ENCODE measurements at places on chromosomes 11 and 22.

- no peak for DNase-seq
These were observed 112.7 kb downstream of the ZBTB16 start for GRCh38 chr11:114172055-114172861.

DNA sequence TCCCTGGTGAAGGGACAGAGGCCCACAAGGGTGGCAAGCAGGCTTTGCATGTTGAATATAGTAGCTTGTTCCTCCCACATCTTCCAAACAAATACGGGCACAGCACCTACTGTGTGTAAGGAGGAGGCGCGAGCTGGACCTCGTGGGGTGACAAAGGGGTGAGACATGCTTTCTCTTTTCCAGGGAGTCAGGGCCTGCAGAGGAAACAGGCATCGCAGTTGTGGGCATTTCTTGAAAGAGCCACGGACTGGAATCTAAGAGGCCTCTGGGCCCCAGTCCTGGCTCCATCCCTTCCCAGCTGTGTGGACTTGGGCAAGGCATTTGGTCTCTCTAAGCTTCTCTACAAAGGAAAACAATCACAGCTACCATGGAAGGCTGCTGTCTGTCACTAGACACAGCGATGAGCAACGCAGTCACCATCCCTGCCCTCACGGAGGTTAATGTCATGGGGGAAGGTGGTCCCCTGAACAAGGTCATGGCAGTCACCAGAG lies 13.0 kb upstream of the CDC42EP1 start:
- DNase-seq = no peak

DNA sequence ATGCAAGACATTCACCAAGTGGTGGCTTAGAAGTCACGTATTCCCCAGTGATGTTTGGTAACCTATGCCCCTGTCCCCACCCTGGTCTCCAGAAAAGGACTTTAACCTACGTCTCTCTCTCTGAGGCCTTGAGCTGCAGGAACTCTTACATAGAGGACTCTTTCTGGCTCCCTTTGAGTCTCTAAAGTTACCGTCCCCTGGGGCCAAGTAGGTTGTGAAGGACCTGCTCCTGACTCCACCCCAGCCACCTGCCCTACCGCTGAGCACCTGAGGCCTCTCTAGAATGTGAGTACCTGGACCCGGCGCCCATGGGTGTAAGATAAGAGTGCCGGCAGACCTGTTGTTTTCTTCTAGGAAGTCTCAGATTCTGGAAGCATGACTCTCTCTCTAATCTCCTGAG lies 95.4 kb downstream of the TIMP3 start:
- no peak for DNase-seq

DNA sequence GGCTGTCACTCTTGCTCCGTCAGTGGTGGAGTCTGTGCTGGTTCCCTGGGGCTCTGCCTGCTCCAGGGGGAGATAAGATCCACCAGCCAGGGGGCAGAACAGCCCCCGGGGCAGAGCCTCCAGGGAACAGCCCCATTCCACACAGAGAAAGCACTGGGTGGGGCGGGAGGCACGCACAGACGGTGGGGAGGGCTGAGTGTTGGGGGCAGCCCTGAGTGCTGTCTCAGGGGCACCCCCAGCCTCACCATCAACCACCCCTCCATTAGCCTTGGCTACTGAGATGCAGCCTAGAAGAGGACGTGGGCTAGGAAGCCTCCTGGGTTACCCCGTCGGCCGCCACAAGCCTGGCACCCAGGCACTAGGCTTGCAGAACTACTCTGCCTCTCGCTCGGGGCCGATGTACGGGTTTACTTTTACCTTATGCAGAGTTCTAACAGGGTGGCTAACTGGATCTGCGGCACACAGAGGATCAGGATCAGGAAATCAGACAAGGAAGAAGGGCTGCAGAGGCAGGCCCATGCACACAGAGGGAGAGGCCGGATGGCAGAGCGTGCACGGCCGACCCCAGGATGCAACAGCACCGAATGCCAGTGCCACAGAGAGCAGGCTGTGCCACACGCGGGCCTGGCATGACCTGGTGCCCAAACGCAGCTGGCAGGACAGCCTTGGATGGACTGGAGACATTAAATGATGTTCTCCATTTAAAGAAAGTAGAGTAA lies 140.5 kb downstream of the CTTN start:
- peak; percentile 55 for DNase-seq

DNA sequence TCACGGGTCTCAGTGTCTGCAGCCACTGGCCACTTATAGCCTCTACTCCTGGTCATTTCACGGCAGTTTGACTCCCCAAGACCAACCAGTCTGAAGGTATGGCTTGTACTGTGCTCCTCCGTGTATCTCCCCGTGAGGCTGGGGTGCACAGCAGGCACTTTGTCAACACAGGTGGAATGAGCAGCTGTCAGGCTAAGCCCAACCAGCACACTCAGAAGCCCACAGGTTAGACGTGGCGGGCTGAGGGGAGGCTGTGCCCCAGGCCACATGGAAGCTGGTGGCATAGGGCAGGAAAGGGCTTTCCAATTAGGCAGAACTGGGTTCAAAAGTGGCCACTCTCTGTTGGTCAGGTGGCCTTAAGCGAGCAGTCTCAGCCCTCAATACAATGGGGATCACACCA lies 7.0 kb downstream of the TP53I11 start:
- no peak for DNase-seq

GRCh38 chr11:44777209-44778194 lies 50.7 kb downstream of the TSPAN18 start:
- DNase-seq = no peak

- DNase-seq = no peak
These were observed 461 bp downstream of the TBC1D10A start for GRCh38 chr22:30326255-30326705.

- no peak for DNase-seq
These were observed 13.0 kb downstream of the MS4A3 start for GRCh38 chr11:60069450-60069849.

DNA sequence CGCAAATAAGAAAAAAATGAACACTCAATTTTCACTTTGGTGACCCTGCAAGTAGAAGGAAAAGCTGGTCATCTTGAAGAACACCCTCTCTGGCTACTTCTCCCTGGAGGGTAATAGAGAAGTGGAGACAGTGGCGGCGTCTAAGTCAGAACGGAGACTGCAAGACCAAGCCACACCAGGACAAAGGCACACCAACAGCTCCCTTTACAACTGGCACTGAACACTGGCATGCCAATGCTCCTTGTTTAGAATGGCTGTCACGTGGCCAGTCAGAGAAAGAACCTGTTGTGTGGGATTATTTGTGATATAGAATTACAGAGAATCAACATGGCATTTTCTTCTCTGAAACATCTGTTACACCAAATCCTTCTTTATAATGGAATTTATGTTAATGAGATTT lies 61.3 kb upstream of the YPEL1 start:
- no peak for DNase-seq

DNA sequence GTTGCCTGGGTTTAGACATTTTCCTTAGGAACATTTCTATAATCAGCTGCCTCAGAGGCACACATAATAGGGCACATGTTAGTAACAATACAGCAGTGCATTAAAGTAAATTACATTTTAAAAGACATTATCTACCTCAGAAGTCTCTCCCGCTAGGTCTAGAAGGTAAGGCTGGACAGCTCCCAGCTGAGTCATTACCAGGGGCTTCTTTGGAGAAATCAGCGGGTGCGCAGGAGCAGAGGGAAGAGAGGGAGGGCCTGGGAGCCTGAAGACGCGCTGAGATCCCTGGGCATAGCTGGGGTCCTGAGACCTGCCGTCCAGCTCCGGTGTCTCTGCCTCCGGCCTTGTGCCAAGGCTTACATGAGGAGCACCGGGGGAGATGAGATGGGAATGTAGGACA lies 67.7 kb downstream of the TMPRSS5 start:
- DNase-seq = no peak

GRCh38 chr11:98107736-98108135 lies 913.0 kb upstream of the CNTN5 start:
- DNase-seq = peak; percentile 35

DNA sequence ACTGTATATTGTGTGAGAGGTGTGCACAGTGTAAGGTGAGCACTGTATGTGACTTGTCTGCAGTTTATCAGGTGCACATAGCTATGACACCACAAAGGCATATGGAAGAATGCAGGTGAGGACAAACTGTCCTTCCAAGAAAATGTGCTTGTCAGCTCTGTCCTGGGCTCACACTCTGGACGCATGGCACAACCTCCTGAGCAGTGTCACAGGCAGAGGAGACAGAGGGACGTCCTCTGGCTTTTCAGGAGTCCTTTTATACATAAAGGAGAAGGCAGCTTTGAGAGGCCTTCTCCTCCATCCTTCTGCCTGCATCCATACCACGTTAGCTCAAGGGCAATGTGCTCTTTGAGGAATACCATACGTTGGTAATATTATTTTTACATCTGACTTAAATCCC lies 7.5 kb upstream of the MYOD1 start:
- no peak for DNase-seq

DNA sequence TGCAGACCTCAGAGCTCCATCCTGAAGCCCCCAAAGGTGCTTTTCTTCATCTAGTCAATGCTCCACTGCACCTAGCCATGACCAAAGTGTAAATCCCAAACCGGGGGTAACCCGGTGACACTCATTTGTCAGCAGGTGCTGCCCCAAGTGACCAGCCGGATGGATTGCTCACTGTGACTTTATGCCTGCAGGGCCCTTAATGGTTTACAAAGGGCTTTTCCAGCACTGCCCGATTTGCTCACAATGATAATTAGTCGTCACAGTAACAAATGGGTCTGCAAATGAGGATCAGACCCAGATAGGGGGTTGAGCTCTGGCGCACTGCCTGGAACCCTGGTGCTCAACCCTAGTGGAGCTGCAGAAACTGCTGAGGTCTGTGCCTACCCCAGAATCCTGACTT lies 45.7 kb upstream of the CD5 start:
- no peak for DNase-seq

DNA sequence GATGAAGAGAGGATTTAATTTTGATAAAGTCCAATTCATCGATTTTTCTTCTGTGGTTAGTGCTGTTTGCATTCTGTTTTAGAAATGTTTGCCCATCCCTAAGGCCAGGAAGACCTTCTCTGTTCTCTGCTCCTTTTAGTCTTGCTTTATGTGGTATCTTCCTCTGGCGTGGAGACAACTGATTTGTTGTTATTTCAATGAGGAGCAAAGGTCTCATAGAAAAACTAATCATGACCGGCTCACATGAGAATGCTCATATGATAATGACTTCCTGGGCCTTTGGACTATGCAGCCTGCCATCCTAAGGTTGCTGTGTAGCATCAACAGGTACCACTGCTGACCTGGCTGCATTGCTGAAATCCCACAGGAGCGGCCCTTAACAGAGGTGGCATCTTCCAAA lies 19.8 kb downstream of the SCGB1A1 start:
- DNase-seq = no peak

DNA sequence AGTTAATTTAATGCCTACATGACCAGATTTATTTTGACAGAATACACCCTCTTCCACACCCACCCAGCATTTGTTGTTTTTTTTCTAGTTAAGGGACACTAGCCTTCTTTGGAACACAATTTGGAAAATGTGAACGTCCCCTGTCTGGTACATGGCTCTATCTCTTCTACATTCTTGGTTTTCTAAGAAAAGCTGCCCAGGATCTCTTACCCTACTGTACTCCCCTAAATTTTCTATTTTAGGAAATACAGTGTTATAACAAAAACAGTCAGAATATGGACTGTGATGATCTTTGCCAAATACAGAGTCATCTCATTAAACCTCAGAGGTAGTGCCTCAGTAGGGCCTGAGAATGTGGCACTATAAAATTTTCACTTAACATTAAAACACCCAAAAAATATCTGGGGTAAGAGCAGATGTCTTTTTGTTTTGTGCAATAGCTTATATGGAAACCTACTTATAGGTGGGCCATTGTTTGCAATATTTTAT lies 93.1 kb upstream of the SPON1 start:
- DNase-seq = no peak

- no peak for DNase-seq
These were observed 16.3 kb downstream of the SART1 start for GRCh38 chr11:65977621-65978390.

DNA sequence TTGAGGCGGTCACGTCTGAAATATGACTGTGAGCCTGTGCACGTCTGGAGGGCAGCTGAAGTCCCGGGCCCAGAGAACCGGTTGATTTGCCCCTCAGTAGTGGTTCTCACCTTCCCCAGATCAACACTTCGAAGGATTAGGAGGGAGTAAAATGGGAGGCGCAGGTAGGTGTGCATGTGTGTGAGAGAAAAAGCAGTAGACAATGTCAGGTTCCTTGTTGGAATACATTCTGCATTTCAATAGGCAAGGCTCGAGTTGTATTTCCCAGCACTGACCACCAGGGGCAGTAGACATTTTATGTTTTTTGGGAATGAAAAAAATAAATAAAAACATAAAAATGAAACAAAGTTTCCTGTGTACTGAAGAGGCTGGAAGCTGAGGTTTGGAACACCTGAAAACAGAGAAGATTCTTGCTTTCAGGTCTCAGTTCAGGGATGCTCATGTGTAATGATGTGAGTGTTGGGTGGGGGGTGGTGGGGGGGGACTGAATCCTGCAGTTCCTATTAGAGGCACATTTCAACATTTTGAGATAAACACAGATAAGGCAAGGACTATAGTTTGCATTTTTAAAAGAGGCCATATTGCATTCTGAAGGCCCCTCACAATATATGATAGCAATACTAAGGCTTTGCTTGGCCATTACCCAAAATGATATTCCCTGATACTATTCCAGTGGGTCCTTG lies 333.9 kb downstream of the CADM1 start:
- DNase-seq = peak; percentile 49

GRCh38 chr22:20316844-20317401 lies 2.9 kb downstream of the DGCR6L start:
- no peak for DNase-seq

DNA sequence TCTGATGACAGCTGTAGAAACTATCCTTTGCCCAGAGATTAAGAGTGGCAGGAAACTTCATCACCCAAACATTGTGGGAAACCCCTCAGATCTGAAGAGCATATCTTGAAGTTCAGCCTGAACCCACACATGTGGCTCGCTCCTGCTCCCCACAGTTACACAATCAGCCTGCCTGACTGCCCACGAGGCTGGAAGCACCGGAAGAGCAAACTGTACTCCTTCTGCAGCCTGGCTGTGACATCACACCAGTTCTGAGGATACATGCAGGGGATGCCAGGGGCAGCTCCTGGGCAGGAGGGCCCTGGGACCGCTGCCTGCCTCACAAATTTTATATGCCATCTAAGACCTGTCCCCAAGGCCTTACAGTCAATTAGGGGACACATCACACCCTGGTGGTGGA lies 444.4 kb downstream of the BUD13 start:
- no peak for DNase-seq

DNA sequence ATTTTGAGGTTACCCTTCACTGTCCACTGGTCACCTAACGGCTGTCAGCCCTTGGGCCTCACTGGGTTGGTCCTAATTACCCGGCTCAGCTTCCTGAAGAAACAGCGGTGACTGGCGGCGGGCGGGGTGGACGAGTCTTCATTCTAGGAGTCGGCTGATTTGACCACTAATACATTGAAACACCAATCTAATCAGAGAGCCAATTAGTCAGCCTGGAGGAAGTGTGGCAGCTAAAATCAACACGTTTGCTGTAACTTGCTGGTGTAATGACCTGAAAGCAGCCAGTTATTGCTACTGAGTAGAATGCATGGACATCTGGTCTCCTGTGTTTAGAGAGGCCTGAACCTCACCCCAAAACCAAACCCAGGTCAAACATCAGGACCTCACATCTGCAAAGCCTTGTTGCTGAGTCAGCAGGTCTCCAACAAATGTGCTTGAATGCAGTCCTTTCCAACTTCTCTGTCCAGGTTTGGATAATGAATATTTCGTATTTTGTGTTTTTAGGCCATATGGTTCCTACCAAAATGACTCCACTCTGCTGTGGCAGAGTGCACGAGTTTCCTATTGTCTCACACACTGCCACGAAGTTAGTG lies 496.4 kb downstream of the BRD1 start:
- DNase-seq = no peak
